ENCODE measurements at places on chromosomes 2 and 18. TPM values are rescaled to one million over a fixed set of nuclear protein-coding genes. Genes with fewer than 3 reads are reported as not detected.

DNA sequence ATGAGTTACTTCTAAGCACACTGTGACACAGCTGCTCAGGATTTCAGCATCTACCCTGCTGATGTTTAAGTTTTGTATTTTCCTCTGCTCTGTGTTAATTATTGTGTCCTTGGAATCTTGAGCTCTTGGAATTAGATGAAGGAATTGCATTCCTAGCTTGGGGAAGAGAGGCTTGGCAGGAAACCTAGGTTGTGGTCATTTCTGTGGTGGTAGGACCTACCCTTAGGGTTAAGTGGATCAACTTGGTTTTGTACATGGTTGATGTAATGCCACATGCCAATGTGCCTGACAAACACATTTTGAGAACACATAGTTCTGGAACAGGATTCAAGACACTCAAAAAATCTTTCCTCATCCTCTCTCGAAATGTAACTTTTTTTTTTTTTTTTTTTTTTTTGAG lies 264.5 kb upstream of the MEX3C start:
- no peak for DNase-seq

The DSG1 gene
- total RNA-seq: 1,682 TPM

DNA sequence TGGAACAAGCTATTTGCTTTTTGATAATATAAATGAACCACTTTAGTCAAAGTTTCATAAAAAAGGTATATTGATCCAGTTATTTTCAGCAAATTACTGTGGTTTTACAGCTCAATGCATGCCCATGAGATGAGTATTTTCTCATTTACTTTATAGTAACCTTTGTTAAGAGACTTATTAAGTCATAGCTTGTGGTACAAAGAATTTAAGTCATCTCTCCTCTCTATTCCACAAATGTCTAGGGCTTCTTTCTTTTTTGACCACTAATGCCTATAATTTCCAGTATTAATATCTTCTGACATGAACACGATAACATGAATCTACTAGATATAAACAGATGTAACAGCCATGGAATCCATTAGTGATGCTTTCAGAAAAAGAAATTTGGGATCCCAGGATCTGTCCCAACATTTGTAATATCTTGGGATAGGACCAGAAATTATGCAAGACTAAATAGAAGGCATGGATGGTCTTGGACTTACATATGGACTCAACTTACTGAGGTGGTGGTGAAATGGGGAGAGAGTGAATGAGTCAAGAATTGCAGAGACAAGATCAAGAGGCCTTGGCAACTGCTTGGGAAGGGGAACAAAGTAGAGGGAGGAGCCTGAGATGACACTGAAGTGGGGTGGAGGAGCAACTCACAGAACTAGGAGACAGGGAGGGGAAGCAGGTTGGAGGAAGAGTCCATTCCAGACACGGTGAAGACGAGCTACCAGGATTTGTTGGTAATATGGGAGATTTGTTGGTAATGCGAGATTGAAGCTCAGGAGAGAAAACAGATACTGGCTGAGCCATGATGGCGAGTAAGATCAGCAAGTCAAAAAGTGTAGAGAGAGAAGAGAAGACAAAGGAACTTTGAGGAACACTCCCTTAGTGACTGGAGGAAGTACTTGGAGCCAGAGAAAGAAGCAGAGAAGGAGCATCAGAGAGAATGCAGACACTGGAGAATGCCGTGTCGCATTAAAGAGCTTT lies 42.4 kb upstream of the KDM3A start:
- no peak for DNase-seq

The IMPACT gene
- 15.7 TPM for total RNA-seq

GRCh38 chr2:140600116-140600515 lies 1530.7 kb downstream of the LRP1B start:
- no peak for DNase-seq

DNA sequence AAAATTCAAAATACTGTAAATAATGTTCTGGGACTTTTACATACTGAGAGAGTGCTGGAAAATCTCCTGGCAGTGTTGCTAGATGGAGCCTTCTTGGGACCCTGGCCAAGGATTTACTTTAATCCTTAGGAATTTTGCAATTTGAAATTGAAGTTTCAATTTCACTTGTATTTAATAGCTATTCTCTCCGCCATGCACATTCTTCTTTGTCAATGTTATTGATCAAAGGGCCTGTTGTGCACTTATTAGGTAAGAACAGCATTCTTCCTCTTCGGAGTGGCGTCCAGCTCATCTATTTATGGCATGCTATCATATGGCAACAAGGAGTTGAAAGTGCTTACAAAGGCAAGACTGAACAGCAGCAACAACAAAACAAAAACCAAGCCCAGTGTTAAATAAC lies 40.1 kb upstream of the SOS1 start:
- no peak for DNase-seq

The SKA1 gene
- 2.9 TPM for total RNA-seq

The NCKAP5 gene
- total RNA-seq: 4.9 TPM

DNA sequence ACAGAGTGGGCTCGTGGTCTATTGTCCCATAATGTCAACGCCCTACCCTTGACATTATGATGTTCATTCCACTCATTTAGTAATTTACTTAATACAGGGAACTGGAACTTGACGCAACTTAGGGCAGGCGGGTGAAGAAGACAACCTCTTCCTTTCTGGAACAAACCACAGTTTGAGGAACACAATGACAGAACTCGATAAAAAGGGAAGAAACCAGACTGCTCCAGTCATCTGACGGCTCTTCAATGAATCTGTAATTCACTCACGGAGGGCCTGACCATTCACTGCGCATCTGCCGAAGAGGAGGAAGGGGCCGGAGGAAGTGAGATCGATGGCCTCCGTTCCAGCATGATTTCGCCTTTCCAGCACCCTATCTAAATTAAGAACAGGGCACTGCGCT lies 83.2 kb downstream of the BCL2 start:
- DNase-seq: no peak

DNA sequence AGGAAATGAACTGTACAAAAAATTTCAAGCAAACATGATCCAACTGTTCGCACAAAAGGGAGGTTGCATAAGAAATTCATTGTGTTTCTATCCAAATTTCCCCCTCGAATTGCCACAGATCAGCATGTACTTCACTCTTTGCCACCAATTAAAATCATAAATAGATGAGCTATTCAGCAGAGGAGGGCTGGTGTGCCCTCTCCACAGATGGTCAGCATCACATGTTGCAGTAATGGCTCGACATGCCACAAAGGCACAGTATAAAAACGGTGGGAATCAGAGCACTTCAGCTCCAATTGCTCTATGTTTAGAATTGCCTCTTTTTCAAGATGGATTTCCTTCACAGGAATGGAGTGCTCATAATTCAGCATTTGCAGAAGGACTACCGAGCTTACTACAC lies at the start of gene G6PC2:
Gene G6PC2 (plus strand): TSS at position 289 of the 400 bp plus-strand sequence. CDS start 41 bp downstream, at position 330.
- no peak for DNase-seq

The BABAM2 gene
- 31.8 TPM for total RNA-seq

All from suprapubic skin (tissue), 4 donors.